Panc1 (cell line): ENCODE measurements at places on chromosomes 13 and 19.

DNA sequence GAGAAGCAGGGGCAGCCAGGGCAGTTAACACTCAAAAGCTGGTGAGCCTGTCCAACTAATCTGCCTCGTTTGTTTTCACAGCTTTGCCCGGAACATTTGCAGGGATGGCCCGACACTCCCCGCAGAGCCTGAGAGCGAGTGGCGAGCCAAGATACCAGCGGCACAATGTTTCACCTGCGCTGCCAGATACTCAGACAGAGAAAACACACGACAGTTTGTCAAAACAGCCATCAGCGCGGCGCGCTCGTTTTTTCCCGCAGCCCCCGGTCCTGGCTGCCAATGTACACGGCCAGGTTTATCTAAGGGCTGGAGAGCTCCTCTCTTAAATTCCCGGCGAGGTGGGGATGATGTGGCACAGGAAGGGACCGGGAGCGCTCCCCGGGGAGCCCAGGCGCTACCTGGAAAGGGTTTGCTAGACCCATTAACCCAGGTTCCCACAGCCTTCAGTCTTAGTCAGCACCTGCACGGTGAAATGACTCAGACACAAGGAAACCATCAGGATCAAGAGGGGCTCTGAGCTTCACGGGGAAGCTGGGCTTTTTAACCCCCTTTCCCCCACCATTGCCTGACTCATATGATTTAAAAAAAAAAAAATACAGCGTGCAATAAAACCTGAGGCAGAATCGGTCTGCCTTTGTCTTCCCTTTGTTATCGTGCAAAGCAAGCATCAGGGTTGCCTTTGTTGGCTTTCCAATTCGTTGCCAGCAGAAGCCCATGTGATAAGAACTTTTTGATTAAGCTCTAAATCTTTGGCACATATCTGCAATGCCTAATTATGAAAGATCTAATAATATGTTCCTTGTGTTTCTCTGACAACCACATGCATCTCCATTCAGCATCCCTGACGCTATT is 186.2 kb downstream of the EFNB2 start:
- no peak for DNase-seq

GRCh38 chr13:29964181-29964845 is 113.9 kb upstream of the UBL3 start:
- no peak for DNase-seq

DNA sequence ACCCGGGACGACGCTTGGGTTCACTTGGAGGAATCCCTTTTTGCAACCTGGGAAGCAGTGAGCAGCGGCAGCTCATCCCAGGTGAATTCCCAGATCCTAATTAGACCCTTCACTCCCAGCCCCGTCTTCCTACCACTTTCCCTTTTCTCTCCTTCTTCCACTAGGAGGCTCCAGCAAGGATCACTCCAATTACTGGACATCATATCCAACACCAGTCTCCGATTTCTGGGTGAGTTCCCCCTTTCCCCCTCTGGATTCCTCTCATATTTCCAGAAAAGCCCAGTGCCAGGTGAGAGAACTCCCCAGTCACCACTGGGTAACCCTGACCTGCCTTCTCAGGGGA is 17.1 kb upstream of the ZSCAN4 start:
- no peak for DNase-seq

DNA sequence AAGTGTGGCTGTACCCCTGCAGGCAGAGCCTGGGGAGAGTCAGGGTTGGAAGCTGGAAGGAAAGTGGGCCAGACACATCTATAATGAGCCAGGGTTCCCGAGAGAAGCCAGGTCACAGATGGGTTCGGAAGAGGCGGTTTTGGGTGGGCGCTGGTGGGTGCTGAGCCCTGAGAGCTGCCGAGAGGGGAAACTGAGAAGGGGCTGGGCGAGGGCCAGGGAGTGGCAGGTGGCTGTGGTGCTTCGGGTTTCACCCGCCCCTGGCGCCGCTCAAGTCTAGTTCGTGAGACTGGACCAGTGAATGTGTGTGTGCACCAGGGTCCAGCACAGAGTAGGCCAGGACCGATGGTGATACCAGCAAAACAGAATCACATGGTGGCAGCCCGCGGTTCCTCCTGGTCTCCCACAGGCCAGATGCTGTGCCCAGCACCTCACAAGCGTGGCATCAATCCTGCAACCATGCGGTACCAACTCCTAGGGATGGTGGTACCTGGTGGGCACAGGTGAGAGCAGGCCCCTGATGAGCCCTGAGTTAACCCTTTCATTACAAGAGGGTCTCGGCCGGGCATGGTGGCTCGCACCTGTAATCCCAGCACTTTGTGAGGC is 1.8 kb upstream of the LRRC4B start:
- no peak for DNase-seq

DNA sequence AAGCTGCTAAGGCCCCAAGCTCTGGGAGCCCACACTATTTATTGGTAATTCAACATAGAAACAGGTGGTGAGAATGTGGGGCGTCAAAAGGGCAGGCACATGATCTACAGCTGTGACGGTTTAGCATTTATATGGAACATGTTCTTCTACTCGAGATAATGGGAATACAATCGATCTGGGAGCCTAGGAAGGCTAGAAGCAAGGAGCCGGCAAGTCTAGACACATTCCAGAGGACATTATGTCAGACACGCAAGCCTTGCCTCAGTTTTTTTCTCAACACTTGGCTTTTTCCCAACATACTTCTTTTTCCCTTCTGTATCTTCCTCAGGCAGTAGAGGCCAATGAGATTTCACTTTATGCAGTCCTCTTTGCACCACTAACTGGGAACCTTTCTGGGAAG is 315.7 kb upstream of the SLITRK5 start:
- no peak for DNase-seq

DNA sequence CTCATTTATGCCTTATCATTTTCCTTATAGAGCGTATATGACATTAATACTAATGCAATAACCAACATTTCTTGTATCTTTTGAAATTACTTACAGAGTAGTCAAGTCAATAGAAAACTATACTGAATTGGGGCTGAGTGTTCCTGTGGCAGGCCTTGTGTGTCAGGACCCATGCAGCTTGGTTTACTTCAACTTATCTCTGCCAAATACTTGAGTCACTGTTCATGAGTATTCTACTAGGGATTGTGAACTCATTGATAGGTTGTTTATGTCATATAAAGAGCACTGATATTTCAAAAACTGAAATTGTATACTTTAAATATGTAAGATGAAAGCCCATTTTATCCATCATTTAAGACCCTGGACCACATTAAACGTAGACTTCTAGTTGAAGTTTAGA is 688.6 kb upstream of the SLITRK1 start:
- no peak for DNase-seq

- no peak for DNase-seq
Measured at GRCh38 chr19:46447824-46448223, 19.1 kb upstream of the PNMA8C start.

- no peak for DNase-seq
Measured at GRCh38 chr19:35925501-35925900, 10.7 kb upstream of the LRFN3 start.

- no peak for DNase-seq
Measured at GRCh38 chr13:19680751-19681150, 47.3 kb downstream of the MPHOSPH8 start.

- DNase-seq, result no peak
Measured at GRCh38 chr13:53144826-53145225, 116.2 kb downstream of the OLFM4 start.

- no peak for DNase-seq
Measured at GRCh38 chr19:18225702-18226468, at the start of gene PDE4C. Gene PDE4C (minus strand): TSS chr19:18226438. CDS start chr19:18226415, 23 bp downstream.

GRCh38 chr19:14391156-14391821 is 10.0 kb downstream of the ADGRE5 start:
- DNase-seq, result no peak

DNA sequence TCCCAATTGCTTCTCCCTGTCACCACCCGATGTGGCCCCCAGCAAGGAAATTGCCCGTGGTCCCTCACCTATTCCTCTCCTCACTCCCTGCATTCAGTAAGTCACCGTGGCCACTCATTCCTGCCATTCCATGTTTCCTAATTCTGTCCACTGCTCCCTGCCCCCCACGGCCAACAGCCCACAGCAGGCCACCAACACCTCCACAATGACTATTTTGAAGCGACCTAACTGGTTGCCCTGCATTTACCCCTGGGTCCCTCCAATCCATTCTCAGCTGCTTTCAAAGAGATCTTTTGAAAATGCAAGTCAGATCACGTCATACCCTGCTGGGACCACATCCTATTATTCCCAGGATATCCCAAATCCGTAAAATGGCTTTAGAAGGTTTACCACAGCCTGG is 210.4 kb downstream of the DCLK1 start:
- no peak for DNase-seq

DNA sequence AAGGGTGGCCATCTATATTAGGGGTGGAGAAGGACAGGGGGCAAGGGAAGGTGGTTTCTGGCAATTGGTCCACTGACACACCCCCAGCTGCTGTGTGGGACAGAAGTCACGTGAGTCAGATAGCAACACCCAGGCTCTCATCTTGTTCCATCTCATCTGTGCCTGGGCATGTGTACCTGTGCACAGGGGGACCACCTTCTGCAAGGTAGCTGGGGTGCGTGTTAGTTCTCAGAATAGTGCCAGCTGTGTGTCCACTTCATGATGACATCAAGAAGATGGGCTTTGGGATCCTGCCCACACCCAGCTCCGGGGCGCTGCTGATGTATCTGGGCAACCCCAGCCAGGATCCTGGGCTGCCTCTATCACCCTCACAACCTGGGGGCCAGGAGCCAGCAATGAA is 38.6 kb downstream of the COL4A2 start:
- DNase-seq, result no peak
